ENCODE measurements at places on chromosomes 4 and X. TPM values are rescaled to one million over a fixed set of nuclear protein-coding genes. Genes with fewer than 3 reads are reported as not detected.

- H3K36me3 ChIP-seq, result peaks cover 30% of the 10 kb centered on the region
- peaks cover 7% of the 10 kb centered on the region for H3K27me3 ChIP-seq
Measured at GRCh38 chr4:143514497-143514896, 995 bp downstream of the SMARCA5 start.

- no peaks in the 10 kb centered on the region for H3K36me3 ChIP-seq
- H3K4me1 ChIP-seq, result peaks cover 14% of the 10 kb centered on the region
- DNase-seq, result no peak
- H3K27me3 ChIP-seq, result no peaks in the 10 kb centered on the region
- no peak overlapping the region for H3K27ac ChIP-seq
- no peak overlapping the region for H3K4me3 ChIP-seq
Measured at GRCh38 chr4:184357772-184358171, 116.6 kb downstream of the IRF2 start.

GATB gene
- total RNA-seq, result 13.1 TPM

GK gene
- 34.2 TPM for total RNA-seq

TLR1 gene
- 12.0 TPM for total RNA-seq

GRPEL1 gene
- total RNA-seq, result 40.0 TPM

XAGE1A gene
- not detected for total RNA-seq

DNA sequence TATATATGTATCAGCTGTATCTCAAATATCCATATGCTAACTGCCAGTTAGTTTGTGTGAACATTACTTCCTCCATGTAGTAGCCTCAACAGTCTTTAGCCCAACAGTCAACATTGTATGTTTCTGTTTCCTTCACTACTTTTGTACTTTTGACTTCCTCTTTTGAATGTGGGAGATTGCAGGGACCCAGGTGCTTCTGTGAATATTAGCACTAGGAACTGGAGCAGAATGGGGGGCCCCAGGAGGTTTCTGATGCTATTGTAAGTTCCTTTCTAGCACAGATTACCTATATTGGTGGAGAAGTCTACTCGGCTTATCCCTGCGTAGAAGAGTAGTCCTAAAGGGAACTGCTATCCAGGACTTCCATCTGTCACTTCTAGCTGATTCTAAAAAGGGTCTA, 2.3 kb downstream of the PLAC8 start:
- peaks cover 43% of the 10 kb centered on the region for H3K36me3 ChIP-seq
- peaks cover 3% of the 10 kb centered on the region for H3K27me3 ChIP-seq
- peak overlapping the region; percentile 81 for H3K27ac ChIP-seq
- H3K4me1 ChIP-seq, result peaks cover 60% of the 10 kb centered on the region
- DNase-seq, result no peak

Measured in activated CD4-positive, alpha-beta memory T cell treated with anti-CD3 and anti-CD28 coated beads, Interleukin-2, amount 10 ng/mL, durations not matched to agents 7 days and 5 days (primary cell).